Stimulated activated memory B cell treated with anti-CD40 and anti-IgM and Interleukin-4, amounts not matched to agents 10 μg/mL and 1 μg/mL and 100 μg/mL, for 72 hours (primary cell): ENCODE measurements at places on chromosomes 1 and 21.
A peak's percentile ranks its signal among the peaks of the same experiment; 100 is the strongest.

- ATAC-seq = no peak
Observed at GRCh38 chr1:5565281-5566125, 426.7 kb downstream of the NPHP4 start.

- no peak for ATAC-seq
Observed at GRCh38 chr1:30872948-30873263, 35.7 kb downstream of the SDC3 start.

GRCh38 chr1:230917284-230918135, 49.2 kb upstream of the C1orf198 start:
- ATAC-seq = peak; percentile 57

- peak; percentile 93 for ATAC-seq
Observed at GRCh38 chr1:28926629-28927265, 12.4 kb downstream of the EPB41 start.

DNA sequence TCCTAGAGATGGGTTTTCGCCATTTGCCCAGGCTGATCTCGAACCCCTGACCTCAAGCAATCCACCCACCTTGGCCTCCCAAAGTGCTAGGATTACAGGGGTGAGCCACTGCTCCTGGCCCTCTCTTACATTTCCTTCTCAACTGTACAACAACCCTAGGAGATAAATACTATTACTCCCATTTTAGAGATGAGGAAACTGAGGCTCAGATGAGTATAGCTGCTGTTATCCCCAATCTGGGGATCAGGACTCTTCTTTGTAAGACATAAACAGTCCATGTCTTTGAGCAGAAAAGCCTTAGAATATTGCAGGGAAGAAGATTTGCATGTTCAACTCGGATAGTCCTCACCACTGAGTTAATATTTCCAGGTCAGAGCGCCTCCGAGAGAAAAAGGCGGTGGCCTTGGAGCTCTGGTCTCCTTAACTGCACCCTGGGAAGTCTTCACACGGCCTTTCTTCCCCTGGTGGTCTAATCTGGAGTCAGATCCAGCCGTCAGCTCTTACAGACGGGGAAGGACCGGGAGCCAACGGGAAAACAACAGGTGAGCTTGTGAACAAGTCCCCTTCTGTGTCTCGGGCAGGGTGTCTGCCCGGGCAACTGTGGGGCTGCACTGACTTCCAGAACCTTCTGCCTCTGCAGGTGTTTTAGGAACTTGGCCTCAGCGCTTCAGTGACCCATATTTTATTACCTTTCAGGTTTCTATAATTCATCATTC, 5.9 kb upstream of the OLIG1 start:
- ATAC-seq = no peak

DNA sequence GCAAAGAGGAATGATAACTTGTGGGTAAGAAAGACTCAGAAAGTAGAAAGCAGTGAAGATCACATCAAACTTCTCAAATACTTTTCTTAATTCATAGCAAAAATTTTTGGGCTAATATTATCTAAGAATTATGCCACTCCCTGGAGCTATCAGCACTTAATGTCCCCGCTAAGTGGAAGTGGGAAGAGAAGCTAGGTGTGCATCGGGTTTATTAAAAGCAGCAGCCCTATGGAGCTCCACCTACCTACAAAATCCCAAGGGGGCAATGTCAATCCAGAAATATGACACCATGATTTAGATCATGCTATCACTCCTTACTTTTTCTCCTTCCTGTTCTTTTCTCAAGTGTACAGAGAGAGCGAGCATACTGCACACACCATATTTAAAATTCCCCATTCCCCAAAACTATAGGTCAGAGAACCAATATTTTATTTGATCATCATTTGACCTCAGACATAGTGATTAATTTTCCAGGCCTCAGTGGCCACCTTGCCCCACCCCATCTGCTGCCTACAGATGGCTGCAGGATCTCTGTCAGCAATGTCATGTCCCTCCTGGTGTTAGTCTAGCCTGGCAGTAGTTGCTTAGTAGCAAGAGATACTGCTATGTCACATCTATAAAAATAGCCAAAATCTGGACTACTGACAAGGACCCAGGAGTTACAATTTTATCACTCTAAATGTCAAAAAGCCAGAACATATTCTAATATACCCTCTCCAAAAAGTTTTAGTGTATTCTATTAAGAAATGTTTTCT, 66.6 kb downstream of the MAP3K21 start:
- no peak for ATAC-seq

- ATAC-seq = no peak
Observed at GRCh38 chr1:168134132-168134531, 2.6 kb downstream of the GPR161 start.

GRCh38 chr1:53631622-53632310, 107.2 kb downstream of the GLIS1 start:
- no peak for ATAC-seq
